ENCODE measurements at places on chromosomes 6 and 20. TPM values are rescaled to one million over a fixed set of nuclear protein-coding genes. Genes with fewer than 3 reads are reported as not detected.

The STAU1 gene
- total RNA-seq: 97.7 TPM

- no peak for DNase-seq
Measured at GRCh38 chr6:75855052-75855451, 106.0 kb downstream of the MYO6 start.

DNA sequence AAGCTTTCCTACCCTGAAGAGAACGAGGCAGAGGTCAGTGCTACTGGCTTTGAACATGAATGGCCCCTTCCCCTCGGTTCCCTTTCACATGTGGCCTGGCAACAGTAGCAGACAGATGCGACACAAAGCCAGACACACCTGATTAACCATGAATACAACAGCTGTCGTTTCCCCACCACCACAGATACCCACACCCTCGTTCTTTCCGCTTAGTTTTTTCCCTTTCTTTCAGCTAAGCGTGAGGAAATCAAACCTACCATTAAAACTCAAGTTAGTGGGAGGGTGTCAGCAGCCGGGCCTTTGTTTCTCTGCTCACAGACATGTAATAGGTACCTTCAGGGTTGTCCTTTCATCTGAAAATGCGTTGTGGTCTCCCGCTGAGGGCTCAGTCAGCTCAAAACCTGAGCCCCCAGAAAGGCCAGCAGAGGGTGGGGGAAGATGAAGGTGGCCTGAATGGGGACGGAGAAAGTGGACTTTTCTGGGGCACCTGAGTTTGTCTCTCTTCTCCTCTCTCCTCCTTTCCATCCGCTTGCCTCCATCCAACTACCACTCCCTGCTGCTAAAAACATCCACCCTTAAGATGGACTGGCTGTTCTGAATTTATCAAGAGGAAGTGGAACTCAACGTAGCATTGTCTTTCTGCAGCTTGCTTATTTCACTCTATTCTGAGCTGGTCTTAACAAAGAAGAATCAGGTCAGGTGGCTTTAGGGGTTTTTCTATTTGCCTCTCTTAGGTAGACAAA is 516.6 kb upstream of the JARID2 start:
- no peak for DNase-seq

DNA sequence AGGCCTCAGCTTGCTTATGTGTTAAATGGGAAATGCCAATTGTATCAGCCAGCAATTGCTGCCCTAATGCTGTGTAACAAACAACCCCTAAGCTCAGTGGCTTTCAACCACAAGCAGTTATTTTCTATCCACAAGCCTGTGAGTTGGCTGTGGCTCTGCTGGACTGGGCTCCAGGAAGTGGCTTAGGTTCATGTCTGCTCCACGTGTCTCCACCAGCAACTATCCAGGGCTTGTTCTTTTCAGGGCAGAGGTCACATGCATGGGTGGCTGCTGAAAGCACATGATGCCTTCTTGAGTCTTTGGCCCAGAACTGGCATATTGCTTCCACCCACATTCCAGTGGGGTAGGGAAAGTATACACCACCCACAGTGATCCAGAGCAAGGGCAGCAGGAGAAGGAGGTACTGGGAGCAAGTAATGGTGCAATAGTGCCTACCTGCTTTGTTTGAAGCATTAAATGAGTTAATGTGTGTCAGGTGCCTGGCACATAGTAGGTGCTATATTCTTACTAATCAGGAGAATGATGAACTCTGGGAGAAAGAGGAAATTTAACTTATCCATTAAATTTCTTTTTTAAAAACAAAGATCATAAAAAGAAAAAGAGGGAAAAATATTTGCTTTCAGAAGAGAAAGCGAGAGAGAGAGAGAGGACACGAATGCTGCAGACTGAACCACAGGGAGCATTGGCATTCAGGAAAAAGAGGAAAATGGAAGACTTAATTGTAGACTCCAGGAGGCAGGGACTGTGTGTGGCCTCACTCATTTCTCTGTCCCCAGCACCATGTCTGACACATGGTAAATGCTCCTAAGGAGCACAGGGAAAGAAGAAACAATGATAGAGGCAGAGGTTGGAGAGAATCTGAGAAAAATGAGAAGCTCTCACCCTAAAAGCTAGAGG is 25.2 kb upstream of the RNF24 start:
- peak; percentile 65 for DNase-seq

- DNase-seq: no peak
Measured at GRCh38 chr20:44001667-44002596, 87.3 kb downstream of the TOX2 start.

- DNase-seq: no peak
Measured at GRCh38 chr6:68233623-68234022, 401.5 kb upstream of the ADGRB3 start.

DNA sequence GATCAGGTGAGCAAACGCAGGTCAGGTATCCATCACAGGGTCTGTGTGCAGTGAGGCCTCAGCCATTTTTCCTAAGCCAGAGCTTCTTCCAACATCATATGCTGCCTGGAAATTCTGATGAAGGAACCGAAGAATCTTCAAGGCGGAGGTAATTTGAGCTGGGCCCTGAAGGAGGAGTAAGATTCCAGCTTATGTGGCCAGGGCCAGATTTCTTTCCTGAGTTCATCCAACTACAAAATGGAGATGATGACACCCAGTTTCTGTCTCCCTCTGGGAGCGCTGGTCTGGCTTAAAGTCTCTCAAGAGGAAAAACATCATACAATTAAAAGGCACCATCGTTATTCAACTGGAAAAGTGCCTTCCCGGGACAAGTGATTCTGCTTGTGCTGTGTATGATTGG is 6.9 kb upstream of the MANBAL start:
- no peak for DNase-seq

- DNase-seq: no peak
Measured at GRCh38 chr6:37141281-37142049, 28.5 kb upstream of the PIM1 start.

All from upper lobe of left lung (tissue), 6 donors.